ENCODE measurements at places on chromosomes 6 and 20.

DNA sequence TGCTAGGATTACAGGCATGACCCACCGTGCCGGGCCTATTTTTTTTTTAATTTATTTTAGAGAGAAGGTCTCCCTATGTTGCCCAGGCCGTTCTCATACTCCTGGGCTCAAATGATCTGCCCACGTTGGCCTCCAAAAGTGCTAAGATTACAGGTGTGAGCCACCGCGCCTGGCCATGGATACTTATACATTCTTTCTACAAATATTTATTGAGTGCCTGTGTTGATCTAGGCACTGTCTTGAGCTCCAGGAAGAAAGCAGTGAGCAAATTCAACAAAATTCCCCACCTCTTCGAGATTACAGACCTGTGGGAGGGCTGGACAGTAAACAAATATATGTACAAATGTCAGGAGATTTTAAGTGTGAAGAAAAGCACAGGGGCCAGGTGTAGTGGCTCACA, 37.9 kb downstream of the MGME1 start:
- no peak for DNase-seq

- DNase-seq: peak; percentile 34
These were observed 17.0 kb downstream of the UQCC2 start for GRCh38 chr6:33694401-33694931.

GRCh38 chr20:1005452-1006027, 3.4 kb upstream of the RSPO4 start:
- no peak for DNase-seq

DNA sequence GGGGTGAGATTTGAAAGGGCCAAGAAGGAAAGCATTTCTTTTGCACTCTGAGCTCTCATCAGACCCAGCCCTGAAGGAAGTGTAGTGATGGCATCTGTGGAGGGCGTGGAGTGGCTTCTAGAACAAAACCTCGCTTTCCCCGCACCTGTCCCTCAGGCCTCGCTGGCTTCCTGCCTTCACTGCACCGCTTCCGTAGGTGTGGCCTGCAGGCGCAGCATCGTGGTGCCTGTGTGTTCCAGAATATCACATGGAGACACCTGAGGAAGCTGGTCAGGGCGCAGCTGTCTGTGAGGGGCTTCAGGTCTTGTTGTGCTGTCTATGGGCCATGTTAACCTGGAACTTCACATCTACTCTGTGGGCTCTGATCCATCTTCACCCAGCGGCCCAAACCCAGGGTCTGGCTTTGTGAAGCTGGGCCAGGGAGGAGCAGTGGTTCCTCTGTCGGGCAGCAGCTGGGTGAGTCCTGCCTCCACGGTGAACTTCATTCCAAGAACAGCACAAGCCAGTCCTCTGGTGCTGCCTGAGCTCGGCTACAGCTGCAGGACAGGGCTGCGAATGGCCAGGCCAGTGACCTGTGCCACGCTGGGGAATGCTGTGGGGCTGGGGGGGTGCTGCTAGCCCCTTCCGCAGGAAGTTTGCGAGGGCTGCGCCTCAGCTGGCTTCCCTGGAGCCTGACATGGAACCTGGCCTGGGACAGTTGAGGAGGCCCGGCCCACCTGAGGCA, 40.9 kb downstream of the DSTN start:
- no peak for DNase-seq

- DNase-seq: no peak
These were observed 455.3 kb downstream of the HACE1 start for GRCh38 chr6:104404377-104404776.

GRCh38 chr6:33816911-33817310, 13.1 kb upstream of the MLN start:
- DNase-seq: no peak

- no peak for DNase-seq
These were observed 34.6 kb downstream of the SOX4 start for GRCh38 chr6:21628160-21628559.

GRCh38 chr6:119124079-119124824, 45.8 kb upstream of the FAM184A start:
- DNase-seq: no peak

All from stimulated activated CD8-positive, alpha-beta memory T cell treated with anti-CD3 and anti-CD28 coated beads, Interleukin-4, amount 100 ng/mL, for 4 hours (primary cell).